Activated naive CD8-positive, alpha-beta T cell treated with anti-CD3 and anti-CD28 coated beads, Interleukin-2, amount 10 ng/mL, durations not matched to agents 7 days and 5 days (primary cell): ENCODE measurements at places on chromosomes 2 and 18. TPM values are rescaled to one million over a fixed set of nuclear protein-coding genes. Genes with fewer than 3 reads are reported as not detected.

- no peak overlapping the region for H3K27ac ChIP-seq
- DNase-seq = no peak
- H3K27me3 ChIP-seq = peaks cover 2% of the 10 kb centered on the region
- peaks cover 1% of the 10 kb centered on the region for H3K4me1 ChIP-seq
Observed at GRCh38 chr2:237320801-237321560, 93.0 kb downstream of the COL6A3 start.

DNA sequence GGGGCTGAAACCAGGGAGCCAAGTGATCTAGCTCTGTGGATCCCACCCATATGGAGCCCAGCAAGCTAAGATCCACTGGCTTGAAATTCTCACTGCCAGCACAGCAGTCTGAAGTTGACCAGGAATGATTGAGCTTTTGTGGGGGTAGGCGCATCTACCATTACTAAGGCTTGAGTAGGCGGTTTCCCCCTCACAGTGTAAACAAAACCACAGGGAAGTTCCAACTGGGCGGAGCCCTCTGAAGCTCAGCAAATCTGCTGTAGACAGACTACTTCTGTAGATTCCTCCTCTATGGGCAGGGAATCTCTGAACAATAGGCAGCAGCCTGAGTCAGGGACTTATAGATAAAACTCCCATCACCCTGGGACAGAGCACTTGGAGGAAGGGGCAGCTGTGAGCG, 96.7 kb downstream of the CCDC148 start:
- H3K36me3 ChIP-seq = no peaks in the 10 kb centered on the region
- DNase-seq = no peak

DNA sequence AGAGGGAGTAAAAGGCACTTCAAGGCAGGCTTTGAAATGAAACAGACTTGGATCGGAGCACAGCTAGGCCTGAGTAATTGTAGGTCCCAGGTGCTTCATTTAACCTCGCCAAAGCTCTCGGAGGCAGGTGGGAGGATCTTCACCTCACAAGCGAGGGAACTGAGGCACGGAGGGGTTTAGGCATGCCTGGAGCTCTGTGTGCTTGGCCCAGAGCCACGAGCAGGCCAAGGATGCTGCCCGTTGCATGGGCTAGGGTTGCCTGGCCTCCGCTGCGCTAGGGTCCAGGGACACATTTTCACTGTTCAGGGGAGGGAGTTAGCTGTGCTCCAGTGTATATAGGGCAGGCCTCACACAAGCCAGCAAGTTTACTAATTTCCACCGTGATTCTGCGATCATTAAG, 11.2 kb downstream of the TMEM37 start:
- peaks cover 4% of the 10 kb centered on the region for H3K27me3 ChIP-seq
- no peak overlapping the region for H3K4me3 ChIP-seq

DNA sequence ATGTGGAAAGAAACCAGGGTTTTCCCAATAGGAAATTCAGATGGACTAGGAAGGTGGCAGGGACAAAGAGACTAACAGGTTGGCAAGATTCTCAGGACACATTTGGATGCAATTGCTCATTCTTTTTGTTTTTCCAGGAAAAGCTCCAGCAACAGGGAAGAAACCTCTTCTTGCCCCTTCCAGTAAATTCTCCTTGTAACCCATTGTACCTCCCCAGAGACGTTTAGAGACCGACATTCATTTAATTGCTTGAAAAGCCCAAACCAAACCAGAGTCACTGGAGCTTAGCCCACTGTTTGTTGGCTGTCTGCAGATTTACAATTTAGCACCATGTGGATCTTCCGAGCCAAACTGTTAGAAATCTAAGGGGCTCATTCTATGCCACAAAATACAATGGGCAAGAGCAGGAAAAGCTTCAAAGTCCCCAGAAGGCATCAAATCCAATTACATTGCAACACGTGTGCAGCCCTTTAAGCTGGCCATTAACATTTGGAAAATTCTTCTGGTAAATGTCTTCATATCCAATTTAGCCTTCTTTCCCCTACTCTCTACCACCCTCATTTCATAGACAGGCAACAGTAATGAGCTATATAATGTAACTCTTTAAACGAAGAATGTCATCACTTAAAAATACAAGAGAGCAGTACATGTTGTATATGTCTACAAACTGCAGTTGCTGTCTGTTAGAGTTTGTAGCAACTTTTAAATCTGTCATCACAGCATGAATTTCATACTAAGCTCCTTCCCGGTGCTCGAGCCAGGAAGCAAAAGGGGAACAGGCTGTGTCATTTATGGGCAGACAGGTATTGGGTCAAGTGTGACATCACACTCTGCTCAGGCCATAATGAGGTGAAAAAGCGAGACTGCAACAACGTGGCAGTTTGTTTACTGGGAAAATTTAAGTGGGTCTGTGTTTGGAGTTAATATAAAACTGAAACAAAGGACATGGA, 235.6 kb upstream of the HNRNPA3 start:
- no peaks in the 10 kb centered on the region for H3K4me1 ChIP-seq
- peaks cover 21% of the 10 kb centered on the region for H3K27me3 ChIP-seq
- peaks cover 1% of the 10 kb centered on the region for H3K36me3 ChIP-seq
- no peak overlapping the region for H3K27ac ChIP-seq
- H3K4me3 ChIP-seq = no peak overlapping the region

DNA sequence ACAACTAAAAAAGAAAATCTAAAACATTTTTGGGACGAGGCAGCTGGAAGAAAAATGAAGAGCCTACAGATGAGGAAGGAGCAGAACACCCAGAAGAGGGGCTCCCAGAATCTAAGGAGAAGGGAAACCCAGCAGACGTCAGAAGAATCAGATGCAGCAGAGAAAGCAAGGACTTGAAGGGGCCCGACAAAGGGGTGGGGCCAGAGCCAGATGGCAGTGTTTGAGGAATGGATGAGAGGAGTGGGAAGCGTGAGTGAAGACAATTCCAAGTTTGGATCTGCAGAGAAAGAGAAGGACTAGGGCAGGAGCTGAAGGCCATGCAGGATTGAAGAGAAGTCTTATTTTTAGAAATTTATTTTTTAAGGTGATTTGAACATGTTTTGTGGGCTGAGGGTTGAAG, 19.3 kb downstream of the PTMA start:
- no peak overlapping the region for H3K27ac ChIP-seq
- peaks cover 2% of the 10 kb centered on the region for H3K36me3 ChIP-seq
- H3K27me3 ChIP-seq = no peaks in the 10 kb centered on the region
- DNase-seq = no peak
- no peak overlapping the region for H3K4me3 ChIP-seq

GRCh38 chr2:174039551-174040416, 74.6 kb upstream of the SP3 start:
- peak overlapping the region; percentile 67 for H3K4me3 ChIP-seq
- peak; percentile 77 for DNase-seq
- H3K4me1 ChIP-seq = peaks cover 11% of the 10 kb centered on the region
- H3K27me3 ChIP-seq = peaks cover 3% of the 10 kb centered on the region
- peak overlapping the region; percentile 89 for H3K27ac ChIP-seq

EMILIN2 gene
- 23.3 TPM for total RNA-seq

SIX3 gene
- not detected for total RNA-seq

ARL4C gene
- 210 TPM for total RNA-seq

RPS27A gene
- 1,156 TPM for total RNA-seq

ADRA2B gene
- total RNA-seq = 0.26 TPM

NPPC gene
- total RNA-seq = 0.89 TPM

GRCh38 chr2:11708106-11708505, 38.1 kb upstream of the NTSR2 start:
- peaks cover 4% of the 10 kb centered on the region for H3K4me1 ChIP-seq
- no peak overlapping the region for H3K27ac ChIP-seq
- H3K27me3 ChIP-seq = peaks cover 12% of the 10 kb centered on the region
- DNase-seq = no peak

GRCh38 chr2:12607971-12608370, 108.8 kb upstream of the TRIB2 start:
- H3K4me3 ChIP-seq = no peak overlapping the region
- H3K27me3 ChIP-seq = no peaks in the 10 kb centered on the region
- no peak for DNase-seq
- H3K27ac ChIP-seq = no peak overlapping the region

NEU2 gene
- total RNA-seq = not detected

CFAP65 gene
- not detected for total RNA-seq

TMEM17 gene
- not detected for total RNA-seq

DNA sequence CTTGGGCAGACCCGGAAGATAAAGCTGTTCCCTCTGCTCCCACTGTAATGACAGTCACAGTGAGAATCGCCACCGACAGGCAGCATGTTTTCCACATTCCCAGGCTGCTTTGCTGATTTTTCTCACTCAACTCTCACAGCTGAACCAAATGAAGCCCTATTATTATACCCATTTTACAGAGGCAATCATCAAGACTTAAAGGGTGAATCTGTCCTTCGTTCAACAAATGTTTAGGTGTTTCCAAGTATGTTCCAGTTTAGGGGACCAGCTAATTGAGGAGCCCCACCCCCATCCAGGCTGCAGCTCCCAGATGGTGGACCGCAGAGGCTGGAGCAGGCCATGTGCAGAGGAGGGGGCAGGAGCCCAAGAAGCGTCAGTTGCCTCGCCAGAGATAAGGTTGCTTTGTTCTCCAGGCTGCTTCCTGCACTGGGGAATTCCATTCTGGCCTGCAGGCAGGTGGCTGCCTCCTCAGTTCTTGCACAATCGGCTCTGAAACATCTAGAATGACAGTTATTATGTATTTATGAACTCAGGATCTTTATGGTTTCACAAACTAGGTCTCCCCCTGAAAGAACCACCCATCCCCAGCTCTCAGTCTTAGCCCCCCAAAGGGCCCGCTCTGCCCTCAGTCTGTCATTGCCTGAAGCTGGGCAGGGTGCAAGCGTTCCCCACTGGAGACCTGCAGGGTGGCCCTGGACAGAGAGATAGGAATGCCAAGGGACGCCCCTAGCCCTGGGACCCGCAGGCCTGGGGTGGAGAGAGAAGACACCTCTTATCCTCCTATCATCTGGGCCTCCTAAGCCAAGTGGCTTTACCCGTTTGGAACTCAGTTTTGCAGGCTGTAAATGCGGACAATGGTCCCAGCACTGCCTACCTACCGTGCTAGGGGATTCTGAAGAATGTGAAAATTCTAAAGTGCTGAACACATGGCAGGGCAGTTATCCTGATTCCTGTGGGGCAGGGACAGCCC, 49.1 kb upstream of the MYCN start:
- no peak overlapping the region for H3K27ac ChIP-seq
- no peaks in the 10 kb centered on the region for H3K4me1 ChIP-seq
- DNase-seq = no peak
- H3K36me3 ChIP-seq = no peaks in the 10 kb centered on the region
- H3K27me3 ChIP-seq = no peaks in the 10 kb centered on the region
- H3K4me3 ChIP-seq = no peak overlapping the region

DNA sequence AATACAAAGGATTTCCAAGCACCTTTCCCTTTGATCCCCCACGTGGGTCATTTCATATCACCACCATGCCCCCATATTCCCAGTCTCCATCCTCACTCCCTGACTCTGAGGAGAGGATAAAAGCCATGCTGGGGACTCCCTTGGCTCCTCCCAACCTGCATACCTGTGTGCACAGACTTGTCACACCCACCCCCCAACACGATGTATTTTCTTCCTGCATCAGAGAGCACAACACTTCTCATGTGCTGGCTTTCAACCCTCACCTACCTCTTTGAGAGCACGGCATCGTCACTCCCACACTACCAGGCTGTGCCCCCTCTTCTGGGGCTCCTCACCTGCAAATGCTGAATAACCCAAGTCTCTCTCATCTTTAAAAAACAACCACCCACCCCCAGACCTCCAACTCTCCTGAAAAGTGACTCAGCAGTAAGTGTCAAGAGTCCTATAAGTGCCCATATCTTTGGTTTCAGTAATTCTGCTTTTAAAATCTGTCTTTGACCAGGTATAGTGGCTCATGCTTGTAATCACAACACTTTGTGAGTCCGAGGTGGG, 53.1 kb downstream of the AP1S3 start:
- H3K4me1 ChIP-seq = peaks cover 6% of the 10 kb centered on the region
- no peak for DNase-seq
- H3K27ac ChIP-seq = no peak overlapping the region
- H3K4me3 ChIP-seq = no peak overlapping the region
- no peaks in the 10 kb centered on the region for H3K27me3 ChIP-seq

FBXO15 gene
- total RNA-seq = 2.0 TPM

- H3K27ac ChIP-seq = no peak overlapping the region
- DNase-seq = no peak
- no peak overlapping the region for H3K4me3 ChIP-seq
- no peaks in the 10 kb centered on the region for H3K36me3 ChIP-seq
- H3K27me3 ChIP-seq = no peaks in the 10 kb centered on the region
- H3K4me1 ChIP-seq = no peaks in the 10 kb centered on the region
Observed at GRCh38 chr2:220181165-220181564, 553.7 kb downstream of the SLC4A3 start.

DNA sequence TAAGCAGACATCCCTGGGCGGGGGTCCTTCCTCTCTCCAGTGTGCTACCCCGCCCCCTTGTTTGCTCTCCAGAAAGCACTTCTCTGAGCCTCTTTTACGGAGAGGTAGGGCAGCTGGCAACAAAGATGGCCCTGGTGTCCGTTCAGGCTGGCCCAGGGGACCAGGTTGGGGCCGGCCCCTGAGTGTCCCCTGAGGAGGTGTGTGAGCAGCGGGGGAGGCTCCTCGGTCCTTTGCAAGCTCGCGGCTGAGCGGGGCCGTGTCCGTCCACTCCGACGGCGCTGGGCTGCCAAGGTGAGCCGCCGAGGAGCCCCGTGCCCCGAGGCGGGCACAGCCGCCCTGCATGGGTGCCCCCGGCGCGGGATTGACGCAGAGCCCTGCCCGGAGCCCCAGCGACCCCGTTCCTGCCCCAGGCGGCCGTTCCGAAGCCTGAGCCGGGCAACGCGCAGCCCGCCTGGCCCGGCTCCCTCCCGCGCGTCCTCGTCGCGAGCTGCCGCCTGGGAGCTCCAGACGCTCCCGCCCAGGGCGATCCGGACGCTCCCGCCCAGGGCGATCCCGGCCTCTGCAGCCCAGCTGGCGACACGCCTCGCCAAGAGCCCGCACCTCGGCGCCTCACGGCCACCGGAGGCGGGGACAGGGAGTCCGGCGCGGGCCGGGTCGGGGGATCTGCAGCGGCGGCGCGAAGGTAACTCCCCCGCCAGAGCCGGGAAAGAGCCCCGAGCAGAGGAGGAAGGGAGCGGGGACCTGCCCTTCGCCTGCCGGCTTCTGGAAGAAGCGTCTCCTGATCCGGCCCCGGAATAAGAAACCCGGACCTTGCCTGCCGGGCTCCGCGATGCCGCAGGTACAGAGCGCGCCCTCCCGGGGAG, at the start of gene PROKR1:
PROKR1 (plus strand) TSS at position 569 of the 863 bp plus-strand sequence. CDS start 2,243 bp downstream, outside the sequence.
- H3K4me3 ChIP-seq = peak within 1 kb of the TSS; percentile 63
- peaks cover 65% of the 10 kb centered on the region for H3K27me3 ChIP-seq
- peaks cover 15% of the 10 kb centered on the region for H3K4me1 ChIP-seq
- peaks cover 3% of the 10 kb centered on the region for H3K36me3 ChIP-seq

GRCh38 chr2:85111819-85112281, 21.3 kb upstream of the TCF7L1 start:
- H3K4me3 ChIP-seq = no peak overlapping the region
- H3K27ac ChIP-seq = no peak overlapping the region
- H3K36me3 ChIP-seq = no peaks in the 10 kb centered on the region
- H3K4me1 ChIP-seq = no peaks in the 10 kb centered on the region
- H3K27me3 ChIP-seq = peaks cover 16% of the 10 kb centered on the region
